CD4-positive, alpha-beta memory T cell (primary cell): ENCODE measurements at places on chromosomes 16 and 17.

DNA sequence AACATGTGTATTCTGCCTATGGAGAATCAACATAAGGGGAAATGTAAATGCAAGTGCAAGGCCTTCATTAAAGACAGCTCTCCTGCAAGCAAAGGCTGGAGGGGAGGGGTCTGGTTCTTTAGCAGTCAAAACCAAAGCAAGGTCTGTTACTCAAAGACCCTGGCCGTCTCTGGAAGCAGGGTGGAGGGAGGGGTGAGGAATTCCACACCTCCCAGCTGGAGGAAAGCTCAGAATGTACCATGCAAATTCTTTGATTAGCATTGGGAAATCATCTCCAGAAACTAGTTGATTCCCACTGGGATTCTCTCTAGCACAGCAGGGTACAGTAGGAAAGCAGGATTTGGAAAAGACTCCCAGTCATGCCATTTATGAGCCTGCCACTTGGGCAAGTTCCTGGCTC, 77.3 kb upstream of the ASIC2 start:
- no peak for DNase-seq

DNA sequence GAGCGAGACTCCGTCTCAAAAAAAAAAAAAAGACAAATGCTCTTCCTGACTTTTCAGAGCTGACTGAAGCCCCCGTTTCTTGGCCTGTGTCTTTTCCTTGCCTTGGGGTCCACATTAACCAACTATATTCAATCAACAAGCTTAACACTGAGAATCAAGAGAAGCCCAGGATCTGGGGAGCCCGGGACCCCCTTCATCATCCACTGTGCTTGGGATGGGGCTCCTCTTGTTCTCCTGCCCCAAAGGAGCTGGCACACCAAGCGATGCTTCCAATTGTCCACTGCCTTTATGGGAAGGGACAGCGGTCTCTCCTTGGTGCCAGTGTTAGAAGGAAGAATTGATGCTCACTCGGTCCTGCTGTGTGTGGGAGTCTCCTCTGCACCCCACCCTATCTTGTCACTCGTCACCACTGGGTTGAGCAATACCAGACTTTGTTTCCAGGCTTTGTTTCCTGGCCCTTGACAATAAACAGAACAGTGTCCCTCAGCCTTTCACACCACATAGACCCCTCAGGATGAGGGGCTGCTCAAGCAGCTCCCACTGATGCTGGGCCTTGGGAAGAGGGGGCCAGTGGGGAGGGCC, 146.7 kb downstream of the KCNJ12 start:
- no peak for DNase-seq

GRCh38 chr16:79537584-79537983, 63.0 kb downstream of the MAF start:
- DNase-seq = no peak

DNA sequence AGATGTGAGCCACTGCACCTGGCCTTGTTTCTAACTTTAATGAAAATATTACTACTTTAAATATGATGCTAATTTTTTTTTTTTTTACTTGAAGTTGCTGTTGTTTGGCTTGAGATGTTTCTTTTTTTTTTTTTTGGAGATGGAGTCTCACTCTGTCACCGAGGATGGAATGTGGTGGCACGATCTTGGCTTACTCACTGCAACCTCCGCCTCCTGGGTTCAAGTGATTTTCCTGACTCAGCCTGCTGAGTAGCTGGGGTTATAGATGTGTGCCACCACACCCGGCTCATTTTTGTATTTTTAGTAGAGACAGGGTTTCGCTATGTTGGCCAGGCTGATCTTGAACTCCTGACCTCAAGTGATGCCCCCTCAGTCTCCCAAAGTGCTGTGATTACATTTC, 23.6 kb downstream of the IGSF6 start:
- no peak for DNase-seq

- DNase-seq = no peak
Observed at GRCh38 chr16:9286930-9287329, 195.5 kb downstream of the HAPSTR1 start.

DNA sequence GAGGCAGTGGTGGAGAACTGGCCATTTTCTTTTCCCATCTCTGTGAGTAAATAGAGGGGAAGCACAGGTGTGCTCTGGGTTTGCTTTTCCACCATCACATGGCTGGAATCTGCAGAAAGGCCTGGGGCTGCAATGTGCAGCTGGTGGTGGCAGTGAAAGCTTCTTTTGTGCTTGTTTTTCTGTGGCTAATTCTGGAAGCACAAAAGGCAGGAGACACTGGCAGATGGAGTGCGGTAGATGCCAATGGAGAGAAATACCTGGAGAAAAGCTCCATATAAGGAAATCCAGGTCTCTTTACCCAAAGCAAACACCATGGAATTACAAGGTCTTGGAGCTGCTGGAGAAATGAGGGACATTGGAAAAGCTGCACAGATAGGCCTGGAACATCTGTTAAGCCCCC, 146.9 kb downstream of the HAPSTR1 start:
- DNase-seq = no peak

DNA sequence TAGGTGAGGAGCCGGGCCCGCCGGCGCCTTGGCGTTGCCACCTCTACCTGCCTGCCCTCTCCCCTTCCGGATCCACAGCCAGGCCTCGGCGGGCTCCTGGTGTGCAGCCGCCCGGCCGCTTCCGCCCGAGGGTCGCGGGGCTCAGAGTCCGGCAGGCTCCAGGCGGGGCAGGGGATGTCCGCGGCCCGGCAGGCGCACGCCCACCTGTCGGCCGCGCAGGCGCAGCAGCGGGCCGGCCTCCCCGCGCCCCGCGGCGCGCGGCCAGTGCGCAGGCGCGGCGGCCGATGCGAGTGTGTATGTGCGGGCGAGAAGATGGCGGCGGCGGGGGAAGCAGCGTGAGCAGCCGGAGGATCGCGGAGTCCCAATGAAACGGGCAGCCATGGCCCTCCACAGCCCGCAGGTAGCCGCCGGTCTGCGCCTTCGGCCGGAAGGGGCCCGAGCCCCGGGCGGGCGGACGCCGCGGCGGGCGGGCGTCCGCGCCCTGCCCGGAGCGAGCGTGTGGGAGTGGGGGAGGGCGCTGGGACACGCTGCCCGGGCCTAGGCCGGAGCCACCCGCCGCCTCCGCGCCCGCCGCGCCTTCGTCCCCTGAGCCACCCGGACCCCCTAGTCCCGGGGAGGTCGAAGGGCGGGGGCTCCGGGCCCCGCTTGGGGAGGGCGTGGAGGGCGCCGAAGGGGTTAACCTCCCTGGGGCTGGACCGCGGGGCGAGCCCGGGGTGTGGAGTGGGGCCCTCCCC, at the start of gene USP10:
Gene USP10, plus strand, starts transcription at position 289 of the 734 bp plus-strand sequence. Its CDS starts 91 bp downstream, at position 380.
- DNase-seq = peak; percentile 91

- DNase-seq = no peak
Observed at GRCh38 chr16:512802-513201, 14.7 kb upstream of the CAPN15 start.

DNA sequence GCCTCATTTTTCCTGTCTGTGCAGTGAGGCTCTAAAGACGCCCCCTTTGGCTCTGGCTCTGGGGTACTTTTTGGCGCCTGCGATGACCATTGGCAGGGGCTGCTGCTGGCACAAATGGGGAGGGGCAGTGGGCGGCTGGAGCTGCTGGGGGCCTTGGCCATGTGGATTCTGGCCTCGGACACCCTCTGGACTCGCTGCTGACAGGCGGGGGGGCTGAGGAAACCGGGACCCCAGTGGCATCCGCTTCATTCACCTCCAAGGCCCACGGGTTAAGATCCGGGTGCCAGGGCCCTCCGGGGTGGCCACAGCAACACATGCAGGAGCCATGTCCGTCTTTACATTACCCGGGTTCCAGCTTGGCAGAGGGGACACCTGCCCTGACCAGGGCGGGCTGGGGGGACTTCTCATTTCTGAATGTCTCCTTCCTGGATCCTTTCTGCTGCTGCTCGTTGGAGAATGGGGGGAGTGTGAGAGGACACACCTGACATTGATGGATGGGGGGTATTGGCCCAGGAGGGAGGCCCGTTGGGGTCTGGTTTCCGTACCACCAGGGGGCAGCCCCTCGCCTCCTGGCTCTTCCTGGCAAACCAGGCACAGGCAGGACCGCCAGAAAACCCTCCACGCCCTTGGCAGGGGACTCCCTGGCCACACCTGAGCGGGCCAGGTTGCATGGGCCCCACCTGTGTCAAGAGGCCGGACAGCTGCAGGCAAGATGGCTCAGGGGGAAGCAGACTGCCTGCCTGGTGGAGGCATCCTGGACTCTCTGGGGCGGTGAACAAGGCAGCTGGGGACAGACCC, 21.8 kb downstream of the GSE1 start:
- no peak for DNase-seq

DNA sequence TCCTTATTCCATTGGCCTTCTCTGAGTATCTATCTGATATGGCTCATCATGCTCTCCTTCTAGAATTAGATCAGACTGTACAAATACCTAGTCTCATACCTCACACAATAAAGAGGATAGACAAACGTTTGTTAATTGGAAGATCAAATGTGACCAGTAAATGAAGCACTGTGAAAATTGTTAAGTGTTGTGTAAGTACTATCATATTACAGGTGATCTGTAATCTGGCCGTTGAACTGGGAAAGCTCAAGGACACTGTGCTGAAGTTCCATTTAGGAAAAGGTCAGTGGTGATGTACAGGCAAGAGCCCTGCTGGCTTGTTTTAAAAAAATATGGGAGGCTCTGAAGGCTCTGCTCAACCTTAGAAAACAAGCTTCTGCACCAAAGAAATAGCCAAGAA, 38.5 kb upstream of the CORO6 start:
- no peak for DNase-seq

DNA sequence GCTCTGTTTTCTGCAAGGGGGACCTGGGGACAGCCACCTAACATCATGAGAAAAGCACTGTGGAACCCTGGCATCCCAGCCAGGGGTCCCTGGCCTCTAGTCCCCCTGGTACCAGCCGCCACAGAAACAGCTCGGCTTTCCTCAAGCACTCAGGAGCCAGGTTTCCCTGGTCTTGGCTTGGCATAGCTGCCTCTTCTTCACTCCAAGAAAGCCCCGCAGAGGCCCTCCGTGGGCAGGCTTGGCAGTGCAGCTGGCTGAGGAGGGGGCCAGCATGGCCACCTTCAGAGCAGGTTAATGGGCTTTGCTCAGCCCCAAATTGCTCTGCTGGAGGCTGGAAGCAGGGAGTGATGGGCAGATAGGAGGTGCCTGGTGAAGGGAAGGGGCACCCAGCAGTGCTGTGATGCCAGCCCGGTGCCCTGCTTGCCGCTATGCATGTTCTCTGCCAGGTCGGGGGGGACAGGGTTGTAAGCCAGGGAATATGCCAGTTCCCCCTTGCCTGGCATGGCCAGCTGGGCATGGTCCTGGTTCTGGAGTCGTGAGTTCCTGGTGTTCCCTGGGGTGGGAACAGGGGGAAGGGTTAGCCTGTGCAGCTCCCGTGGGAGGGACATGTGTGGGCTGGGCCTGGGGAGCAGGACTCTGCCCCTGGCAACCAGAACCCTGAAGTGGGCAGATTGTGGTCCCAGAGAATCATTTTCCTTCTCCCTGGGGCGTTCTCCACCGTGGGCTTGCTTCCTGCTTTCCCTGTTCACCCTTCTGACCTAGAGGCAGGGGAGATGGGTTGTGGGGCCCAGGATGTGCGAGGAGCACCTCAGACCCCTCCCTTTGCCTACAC, 3.2 kb downstream of the ANKRD13B start:
- no peak for DNase-seq

DNA sequence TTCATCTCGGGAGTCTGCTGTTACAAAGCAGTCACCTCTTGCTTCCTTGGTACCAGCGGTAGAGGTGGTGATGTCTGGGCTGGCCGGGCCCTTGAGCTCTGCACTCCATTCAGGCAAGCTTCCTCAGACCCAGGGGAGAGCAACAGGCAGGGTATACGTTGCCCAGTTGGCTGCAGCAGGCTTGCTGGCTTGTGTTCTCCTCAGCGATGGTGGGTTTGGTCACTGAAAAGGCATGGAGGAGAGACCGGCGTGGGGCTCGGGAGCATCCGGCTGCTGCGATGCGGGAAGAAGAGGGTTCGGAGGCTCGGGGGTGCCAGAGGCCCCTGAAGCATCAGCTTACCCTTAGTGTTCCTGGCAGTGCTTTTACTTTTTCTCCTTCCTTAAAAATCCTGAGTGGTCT, 25.8 kb downstream of the SAP30BP start:
- DNase-seq = no peak

DNA sequence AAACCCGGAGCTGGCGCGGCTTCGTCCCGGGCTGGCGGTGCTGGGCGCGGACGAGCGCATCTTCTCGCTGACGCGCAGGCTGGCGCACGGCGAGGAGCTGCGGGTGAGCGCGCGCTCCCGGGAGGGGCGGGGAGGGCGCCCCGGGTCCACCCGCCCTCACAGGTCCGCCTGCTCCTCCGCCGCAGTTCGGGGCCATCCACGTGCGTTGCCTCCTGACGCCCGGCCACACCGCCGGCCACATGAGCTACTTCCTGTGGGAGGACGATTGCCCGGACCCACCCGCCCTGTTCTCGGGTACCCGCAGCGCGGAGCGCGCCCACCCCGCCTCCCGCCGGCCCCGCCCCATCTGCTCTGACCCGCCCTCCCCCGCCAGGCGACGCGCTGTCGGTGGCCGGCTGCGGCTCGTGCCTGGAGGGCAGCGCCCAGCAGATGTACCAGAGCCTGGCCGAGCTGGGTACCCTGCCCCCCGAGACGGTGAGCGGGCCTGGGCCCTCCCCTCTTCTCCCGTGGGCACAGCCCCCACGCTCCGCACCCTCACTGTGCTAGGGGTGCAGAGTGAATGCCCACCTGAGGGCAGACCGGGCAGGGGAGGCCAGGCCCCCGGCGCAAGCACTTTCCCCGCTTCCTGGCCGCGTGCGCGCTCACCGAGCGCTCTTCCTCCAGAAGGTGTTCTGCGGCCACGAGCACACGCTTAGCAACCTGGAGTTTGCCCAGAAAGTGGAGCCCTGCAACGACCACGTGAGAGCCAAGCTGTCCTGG, 1.4 kb downstream of the HAGHL start:
- peak; percentile 73 for DNase-seq

GRCh38 chr16:11050944-11051343, 106.6 kb downstream of the CLEC16A start:
- DNase-seq = no peak

DNA sequence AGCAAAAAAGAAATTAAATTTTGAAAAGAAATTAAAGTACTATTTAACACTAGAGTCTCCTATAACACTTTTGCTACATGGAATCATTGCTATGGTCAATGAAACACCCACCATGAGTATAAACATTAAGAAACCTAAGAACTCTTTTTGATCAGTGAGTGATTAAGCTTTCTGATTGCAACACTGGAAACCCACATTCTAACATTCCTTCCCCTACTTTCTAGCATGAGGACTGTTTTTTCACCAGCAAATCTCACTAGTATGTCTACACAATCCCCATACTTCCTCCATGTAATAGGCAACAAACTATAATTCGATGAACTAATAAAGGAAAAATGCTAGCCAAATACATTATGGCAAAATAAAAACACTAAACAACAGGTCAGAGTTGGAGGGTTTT, 54.7 kb downstream of the SKAP1 start:
- DNase-seq = no peak
